ENCODE measurements at places on chromosomes 12 and 14. TPM values are rescaled to one million over a fixed set of nuclear protein-coding genes. Genes with fewer than 3 reads are reported as not detected.

Gene RPS6KA5
- total RNA-seq: 3.7 TPM

Gene CCDC92
- total RNA-seq: 13.5 TPM

Gene NR4A1
- 2.2 TPM for total RNA-seq

Gene OR5AU1
- not detected for total RNA-seq

Gene LRCOL1
- not detected for total RNA-seq

Gene ACOT2
- total RNA-seq: 22.9 TPM

Gene SIX4
- total RNA-seq: 11.4 TPM

Gene POU6F1
- 9.2 TPM for total RNA-seq

Gene KCNJ8
- 0.06 TPM for total RNA-seq

Gene MYH6
- total RNA-seq: not detected

Gene A2M
- total RNA-seq: 0.17 TPM

Gene PLEK2
- 35.5 TPM for total RNA-seq

Gene LTBR
- 108 TPM for total RNA-seq

Gene TSPAN19
- total RNA-seq: not detected

Gene TESPA1
- total RNA-seq: not detected

Gene CLEC12A
- not detected for total RNA-seq

Gene DICER1
- 27.9 TPM for total RNA-seq

Gene MSRB3
- total RNA-seq: 11.4 TPM

Gene SLC22A17
- 4.3 TPM for total RNA-seq

Gene LAG3
- not detected for total RNA-seq

GRCh38 chr14:77339407-77339806, 18.6 kb downstream of the GSTZ1 start:
- DNase-seq: peak; percentile 46

DNA sequence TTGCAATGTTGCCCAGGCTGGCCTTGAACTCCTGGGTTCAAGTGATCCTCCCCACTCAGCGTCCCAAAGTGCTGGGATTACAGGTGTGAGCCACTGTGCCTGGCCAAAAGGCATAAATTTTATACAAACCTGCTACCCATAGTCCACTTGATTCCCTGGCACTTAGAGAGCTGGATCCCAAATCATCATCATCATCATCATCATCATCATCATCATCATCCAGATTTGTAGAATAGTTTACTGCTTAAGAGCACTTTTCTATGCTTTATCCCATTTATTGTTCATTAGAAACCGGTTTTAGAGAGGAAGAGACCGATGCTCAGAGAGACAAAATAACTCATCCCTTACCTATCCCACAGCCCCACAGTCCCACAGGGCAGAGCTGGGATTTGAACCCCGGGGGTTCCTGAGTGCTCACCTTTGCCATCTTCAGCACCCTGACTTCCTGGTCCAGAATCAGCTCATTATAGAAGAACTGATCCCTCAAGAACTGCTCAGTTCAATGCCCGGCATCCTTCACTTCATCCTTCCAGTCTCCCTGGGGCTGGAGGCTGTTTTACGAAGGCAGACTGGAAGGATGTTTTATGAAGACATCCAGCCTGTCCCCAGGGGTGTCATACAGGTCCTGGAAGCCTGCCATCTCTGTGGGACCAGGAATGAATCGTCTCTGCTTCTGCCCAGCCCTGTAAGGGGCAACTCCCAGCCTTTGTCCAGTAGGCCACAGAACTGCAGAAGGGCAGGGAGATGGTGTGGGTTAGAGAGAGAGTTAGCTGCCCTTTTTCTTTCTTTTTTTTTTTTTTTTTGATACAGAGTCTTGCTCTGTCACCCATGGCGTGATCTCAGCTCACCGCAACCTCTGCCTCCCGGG, 20.2 kb upstream of the OASL start:
- DNase-seq: no peak

- no peak for DNase-seq
Measured at GRCh38 chr12:49331380-49332222, 5.4 kb downstream of the C1QL4 start.

DNA sequence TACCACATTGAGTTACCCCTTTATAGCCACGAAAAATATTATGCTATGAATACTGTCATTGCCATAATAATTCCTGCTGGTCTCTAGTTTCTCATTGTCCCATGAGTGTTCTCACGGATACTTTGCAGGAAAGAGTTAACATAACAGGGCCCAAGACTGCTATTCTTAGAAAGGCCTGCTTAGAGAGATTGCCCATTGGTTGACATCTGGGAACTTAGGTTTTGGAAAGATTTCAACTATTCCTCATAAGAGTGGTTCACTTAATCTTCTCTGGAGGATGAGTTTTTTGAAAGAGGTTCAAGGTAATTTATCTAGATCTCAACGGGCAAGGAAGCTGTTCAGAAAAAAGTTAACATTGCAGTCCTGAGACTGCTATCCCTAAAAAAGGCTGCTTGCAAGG, 18.4 kb upstream of the PRPF39 start:
- no peak for DNase-seq

- DNase-seq: no peak
Measured at GRCh38 chr14:94132285-94132887, 3.0 kb upstream of the IFI27L2 start.

GRCh38 chr12:120980800-120981368, 2.5 kb downstream of the HNF1A start:
- no peak for DNase-seq

DNA sequence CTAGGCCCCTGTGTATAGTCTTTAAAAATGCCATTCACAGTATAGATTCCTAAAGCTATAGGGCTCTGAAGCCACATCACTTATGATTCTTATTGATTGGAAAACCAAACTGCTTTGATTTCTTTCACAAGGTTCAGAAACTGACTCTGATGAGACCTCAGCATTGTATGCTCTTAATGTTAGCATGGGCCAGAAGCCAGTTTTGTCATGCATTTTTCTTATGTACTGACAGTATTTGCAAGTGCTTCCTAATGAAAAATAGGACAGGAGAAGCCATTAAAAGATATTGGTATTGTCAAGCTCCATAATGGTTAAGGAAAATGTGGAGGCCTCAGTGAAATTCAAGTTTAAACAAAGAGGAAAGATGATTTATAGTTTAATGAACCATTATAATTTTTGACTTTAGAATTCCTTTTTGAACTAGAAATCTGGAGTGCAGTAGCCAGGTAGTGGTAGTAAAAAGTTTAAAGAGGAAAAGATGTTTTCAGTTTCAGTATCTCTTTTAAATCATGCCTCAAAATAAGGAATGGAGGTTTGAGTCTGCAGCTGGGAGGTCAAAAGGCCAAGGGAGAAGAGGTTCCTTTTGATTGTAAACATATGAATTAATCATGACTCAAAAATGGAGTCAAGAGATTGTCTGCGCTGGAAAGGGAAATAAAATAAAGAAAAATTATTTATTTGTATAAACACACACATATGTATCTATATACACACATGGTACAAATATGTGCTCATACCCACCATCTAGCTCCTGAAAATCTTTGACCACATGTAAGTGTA, 388.1 kb upstream of the PRICKLE1 start:
- DNase-seq: no peak

DNA sequence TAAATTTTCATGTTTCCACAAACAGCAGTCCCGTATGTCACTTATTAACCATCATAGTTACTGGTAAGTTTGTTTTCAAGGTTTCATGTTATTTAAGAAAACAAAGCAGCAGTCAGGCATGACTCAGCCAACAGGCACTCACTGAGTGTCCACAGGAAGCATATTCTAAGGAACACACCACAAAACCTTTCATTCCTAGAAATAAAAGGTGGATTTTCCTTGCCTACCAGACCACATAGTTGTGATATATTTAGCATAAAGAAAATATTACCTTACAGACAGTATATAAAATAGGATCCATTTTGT, 143.3 kb upstream of the AVPR1A start:
- peak; percentile 96 for DNase-seq

DNA sequence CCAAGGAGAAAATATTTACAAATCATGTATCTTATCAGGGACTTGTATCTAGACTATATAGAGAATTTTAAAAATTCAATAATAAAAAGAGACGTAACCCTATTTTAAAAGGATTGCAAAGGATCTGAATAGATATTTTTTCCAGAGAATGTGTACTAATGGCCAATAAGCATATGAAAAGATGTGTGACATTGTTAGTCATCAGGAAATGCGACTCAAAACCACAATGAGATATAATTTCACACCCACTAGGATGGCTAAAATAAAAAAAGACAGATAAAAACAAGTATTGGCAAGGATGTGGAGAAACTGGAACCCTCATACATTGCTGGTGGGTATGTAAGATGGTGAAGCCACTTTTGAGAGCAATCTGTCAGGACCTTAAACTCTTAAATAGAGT, 141.9 kb upstream of the BMP4 start:
- DNase-seq: no peak

- no peak for DNase-seq
Measured at GRCh38 chr14:84792722-84793410, 737.1 kb upstream of the FLRT2 start.

DNA sequence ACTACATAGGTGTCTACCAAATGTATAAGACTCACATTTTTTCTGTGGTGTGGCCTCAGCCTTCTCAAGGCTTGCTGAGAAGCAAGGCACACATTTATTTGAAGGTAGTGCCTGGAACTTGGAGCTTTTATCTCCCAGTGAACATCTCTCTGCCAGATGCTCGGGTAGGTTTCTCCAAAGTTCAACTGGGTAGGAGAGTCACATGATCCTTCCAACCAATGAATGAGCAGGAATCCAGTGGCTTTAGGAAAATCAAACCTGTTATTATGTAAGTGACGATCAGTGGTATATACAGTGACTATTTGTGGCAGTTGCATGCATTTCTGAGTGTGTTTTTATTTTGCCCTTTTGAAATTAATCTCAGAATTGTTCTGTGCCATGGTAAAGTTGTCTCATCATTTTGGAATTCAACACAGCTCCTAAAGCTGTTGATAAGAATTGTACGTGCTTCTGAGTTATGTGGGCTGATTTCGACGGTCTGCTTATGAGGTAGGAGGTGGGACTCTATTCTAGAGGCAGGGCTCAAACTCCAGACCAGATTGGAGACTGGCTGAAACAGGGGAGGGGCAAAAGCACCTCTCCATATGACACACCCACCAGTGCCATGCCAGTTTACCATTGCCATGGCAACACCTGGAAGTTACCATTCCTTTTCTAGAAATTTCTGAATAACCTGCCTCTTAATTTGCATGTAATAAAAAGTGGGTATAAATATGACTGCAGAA, 57.6 kb downstream of the EID3 start:
- DNase-seq: no peak

DNA sequence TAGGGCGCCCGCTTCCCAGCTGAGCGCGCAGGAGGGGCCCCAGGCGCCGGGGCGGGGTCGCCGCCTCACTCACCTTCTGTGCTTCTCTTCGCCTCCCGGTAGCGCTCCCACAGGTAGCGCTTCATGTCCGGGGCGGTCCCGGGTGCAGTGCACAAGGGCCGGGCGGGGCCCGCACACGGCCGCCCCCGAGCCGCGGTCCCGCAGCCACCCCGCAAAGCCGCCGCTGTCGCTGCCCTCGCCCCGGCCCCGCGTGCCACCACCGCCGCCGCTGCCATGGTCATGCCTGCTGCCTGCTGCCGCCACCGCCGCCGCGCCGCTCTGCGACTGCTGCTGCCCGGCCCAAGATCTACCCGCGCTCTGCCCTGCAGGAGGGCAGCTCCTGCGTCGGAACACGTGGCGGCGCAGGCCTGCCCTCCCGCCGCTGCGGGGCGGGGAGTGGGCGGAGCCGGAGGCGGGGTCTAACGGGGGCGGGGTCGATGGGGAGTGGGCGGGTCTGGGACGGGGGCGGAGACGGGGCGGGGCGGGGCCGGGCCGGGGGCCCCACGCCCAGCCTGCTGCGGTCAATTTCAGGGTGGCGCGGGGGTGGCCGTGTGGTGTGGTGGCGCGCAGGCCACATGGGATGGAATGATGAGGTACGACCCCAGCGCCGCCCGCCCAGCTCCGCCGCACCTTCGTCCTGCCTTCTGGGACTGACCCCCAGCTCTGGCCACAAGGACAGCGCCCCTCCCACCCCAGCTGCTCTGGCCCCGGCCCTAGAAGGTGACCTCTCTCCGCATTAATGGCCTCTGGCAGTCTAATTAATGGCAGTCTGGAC, at the start of gene NT5DC3:
Gene NT5DC3 (minus strand): TSS at position 359 of the 814 bp plus-strand sequence. CDS start 78 bp downstream, at position 281.
- no peak for DNase-seq

DNA sequence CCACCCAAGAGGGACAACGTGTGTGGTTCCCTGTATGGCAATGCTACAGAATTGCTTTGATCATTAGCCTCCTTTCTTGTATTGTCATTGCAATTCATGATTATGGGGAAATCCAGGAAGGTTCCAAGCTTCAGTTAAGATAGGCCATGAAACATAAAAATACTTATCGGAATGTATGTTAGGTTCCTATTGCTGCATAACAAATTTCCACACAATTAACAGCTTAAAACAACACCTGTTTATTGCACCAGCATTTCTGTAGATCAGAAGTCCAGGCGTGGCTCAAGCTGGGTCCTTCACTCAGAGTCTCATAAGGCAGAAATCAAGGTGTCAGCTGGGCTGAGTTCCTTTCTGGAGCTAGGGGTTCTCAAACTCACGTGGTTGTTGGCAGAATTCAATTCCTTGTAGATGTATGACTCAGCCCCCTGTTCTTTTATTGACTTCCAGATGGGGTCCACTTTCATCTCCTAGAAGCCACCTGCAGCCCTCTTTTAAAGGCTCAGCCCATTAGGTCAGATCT, 365.6 kb upstream of the TMPO start:
- DNase-seq: no peak

- no peak for DNase-seq
Measured at GRCh38 chr14:79274641-79275291, 936.5 kb downstream of the DIO2 start.

GRCh38 chr12:80509781-80510556, 65.9 kb downstream of the PTPRQ start:
- DNase-seq: no peak

DNA sequence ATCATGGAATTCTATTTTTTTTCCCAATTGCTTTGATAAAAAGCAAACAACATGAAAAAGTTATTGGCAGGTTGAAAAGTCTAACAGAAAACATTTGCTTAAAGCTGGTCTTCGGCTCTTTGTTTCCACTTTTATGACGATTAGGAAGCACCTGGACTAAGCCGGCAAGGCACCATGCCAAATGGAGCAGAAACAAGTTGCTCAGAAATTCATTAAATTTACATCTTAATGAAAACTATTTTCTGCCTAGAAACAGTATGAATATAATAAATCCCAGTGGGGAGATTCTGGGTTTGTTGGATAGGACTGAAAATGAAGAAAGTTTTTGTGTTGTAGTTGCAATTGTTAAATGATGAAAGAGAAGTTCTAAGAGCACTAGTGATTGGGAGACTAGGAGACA, 51.4 kb upstream of the OR9K2 start:
- no peak for DNase-seq

DNA sequence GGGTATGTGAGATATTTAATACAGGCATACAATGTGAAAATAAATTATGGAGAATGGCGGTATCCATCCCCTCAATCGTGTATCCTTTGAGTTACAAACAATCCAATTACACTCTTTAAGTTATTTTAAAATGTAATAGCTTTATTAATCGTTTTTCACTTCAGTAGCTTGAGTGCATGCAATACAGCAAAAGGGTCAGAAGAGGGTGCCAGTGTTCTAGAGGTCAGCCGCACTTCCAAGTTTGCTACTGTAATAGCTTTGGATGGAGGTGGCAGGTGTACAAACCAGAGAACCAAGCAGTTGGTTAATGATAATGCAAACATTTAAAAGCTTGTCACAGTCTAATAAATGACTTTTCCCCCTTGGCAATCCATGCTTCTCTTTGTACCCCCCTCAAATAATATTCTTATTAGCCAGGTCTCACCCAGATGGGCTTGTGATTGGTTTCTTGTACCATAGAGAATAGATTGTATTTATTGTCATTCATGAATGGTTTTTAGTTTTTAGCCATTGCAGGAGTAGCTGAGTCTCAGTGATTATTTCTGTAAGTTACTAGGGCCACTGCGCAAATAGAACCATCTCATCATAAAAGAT, 127.0 kb downstream of the ERC1 start:
- DNase-seq: peak; percentile 25

All from epithelial cell of proximal tubule (primary cell).